ENCODE measurements at places on chromosomes 7 and 10.

GRCh38 chr7:158405324-158405723, 182.3 kb downstream of the PTPRN2 start:
- no peak for DNase-seq

DNA sequence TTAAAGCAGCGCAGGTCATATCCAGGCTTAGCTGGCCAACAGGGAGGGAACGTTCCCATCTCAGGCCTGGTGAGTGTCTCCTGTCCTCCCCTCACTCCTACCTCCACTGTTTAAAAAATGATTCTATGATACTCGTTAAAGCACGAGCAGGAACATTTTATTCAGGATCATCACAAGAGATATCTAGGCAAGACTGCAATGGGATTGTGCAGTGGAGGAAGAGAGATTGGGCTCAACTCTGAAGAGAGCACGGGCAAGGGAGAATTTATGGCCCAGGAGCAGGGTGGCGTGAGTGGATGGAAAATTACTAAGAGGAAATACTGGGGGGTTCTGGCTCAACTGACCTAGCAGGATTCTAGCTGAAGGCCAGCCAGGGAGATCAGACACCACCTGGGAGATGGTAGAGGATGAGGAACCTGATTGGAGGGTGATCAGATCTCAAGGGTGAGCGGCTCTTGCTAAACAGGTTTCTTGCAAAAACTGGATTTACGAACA, 9.0 kb upstream of the HSPB1 start:
- no peak for DNase-seq

DNA sequence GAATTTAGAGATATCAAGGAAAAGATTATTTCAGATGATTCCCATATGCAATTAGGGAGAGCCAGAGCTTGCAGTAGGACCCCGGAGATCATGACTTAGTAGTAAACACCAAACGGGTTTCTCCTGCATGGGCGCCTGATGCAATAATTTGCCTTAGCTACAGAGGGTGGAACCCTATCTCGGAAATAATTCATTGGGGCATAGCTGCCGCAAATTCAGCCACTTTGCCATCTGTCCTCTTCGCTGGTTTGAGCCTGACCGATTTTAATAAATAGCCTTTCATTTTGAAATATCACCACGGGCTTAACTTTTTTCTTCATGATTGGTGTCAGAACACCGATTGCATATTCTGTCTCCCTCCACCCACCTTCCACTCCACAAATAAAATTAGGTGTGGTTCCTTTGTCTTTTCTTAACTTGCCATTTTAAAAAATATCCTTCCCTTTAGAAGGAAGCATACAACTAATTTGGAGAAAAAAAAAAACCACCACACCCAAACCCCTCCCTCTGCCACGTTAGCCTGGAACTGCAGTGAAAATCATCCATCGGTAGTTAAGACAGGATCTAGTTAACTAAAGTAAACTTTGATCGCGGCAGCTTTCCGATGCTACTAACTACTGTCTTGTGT, 1.4 kb downstream of the GARS1 start:
- DNase-seq = no peak

DNA sequence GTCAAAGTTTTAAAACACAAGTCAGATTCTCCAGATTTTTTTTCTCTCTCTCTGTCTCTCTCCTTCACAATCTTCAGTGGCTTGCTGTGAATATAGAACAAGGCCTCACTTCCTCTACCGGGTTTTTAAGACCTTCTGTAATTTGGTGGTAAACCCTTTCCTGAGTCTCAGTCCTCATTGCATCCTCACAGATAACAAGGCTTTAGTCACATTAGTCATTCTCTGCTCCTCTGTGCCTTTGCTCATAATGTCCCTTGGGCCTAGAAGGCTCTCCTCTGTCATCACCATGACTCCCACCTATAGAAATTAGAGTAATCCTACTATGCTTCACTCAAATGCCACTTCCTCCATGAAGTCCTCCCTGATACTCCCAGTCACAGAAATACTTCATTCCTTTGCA, 172.7 kb upstream of the HPS1 start:
- no peak for DNase-seq

DNA sequence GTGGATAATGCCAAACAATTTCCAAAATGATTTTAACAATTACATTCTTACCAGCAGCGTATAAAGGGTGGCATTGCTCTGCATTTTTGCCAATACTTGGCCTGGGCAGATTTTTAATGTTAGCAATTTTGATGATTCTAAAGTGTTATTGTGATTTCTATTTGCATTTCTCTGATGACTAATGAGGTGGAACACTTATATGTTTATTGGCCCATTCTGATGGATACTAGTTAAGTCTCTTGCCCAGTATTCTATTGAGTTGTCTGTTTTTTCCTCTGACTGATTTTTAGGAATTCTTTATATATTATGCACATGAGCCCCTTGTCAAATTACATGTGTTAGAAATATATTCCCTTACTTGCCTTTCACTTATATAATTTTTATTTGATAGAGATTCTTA, 86.8 kb downstream of the TMEM26 start:
- no peak for DNase-seq

DNA sequence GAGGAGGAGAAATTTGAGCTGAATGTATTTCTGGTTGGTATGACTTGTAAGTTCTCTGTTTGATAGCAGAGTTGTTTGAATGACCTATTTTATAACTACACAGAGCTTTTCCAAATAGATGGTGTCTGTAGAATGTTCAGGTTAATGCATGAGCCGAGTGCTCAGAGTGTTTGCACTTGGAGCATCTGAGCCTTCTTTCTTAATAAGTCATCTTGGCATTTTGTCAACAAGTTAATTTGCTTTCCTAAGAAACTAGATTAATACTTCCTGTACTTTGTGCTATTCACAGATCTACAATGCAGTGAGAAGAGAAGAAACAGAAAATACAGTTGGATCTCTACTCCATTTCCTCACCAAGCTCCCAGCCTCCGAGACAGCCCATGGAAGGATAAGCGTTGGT, 138.2 kb downstream of the PLCE1 start:
- no peak for DNase-seq

DNA sequence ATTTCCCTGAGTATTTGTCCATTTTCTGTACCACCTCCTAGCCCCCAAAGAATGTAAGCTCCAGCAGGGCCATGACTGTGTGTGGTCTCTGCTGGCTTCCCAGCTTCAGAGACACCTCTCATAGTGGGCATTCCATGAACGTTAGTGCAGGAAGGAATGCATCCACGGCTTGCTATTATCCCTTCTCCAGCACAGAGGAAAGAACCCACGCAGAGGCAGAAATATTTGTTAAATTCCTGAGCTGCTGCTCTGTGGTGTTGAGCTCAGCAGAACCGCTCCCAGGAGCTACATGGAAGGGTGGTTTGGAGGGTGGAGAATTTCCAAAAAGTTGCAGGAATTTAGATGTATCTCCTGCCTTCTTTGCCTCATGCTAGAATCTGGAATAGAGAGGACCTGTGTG, 275.2 kb downstream of the POU6F2 start:
- no peak for DNase-seq

DNA sequence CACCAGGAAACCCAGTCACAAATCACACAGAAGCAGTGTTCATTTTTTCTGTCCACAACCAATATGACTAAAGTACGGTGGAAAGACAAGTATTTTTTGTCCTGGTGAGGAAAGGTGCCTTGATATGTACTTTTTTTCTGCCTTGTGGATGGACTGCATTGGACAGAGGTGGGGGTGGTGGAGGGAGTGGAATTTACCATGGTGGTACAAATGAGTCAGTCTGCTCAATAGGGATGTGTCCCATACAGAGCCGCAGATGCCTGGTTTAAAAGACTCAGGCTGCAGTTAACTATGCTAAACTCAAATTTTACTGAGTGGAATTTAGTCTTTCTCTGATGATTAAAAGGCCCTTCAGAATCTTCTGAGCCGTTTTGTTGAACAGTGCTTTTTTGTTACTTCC, 674.5 kb upstream of the GALNT17 start:
- DNase-seq = no peak

- DNase-seq = no peak
These were observed 165.5 kb downstream of the DKK1 start for GRCh38 chr10:52479567-52479966.

- DNase-seq = no peak
These were observed 66.7 kb upstream of the AQP1 start for GRCh38 chr7:30844916-30845315.

DNA sequence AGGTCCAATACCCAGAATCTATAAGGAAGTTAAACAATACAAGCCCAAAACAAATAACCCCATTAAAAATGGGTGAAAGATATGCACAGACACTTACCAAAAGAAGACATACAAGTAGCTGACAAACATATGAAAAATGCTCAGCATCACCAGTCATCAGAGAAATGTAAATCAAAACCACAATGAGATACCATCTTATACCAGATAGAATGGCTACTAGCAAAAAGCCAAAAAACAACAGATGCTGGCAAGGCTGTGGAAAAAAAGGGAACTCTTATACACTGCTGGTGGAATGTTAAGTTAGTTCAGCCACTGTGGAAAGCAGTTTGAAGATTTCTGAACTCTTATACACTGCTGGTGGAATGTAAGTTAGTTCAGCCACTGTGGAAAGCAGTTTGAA, 331.1 kb downstream of the KIF20B start:
- no peak for DNase-seq

GRCh38 chr10:118663176-118663575, 67.7 kb upstream of the PRLHR start:
- DNase-seq = no peak

- no peak for DNase-seq
These were observed 273.7 kb upstream of the CHRM2 start for GRCh38 chr7:136594739-136595144.

DNA sequence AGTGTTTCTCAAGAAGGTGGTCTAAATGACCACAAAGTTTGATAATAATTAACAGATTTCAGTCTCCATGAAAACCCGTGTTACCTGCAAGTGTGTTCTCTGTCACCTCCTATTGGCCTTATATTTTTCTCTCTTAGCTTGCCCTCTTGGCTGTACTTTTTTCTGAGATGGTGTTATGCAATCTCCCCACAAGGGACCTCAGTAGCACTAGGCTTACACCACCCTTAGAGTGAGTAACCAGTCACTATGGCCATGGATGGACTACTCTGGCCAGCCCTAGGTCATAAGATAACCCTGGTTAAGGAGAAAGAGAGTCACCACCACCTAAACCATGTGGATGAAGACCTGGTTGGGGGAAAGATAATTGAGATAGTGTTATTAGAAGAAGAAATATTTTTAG, 76.8 kb downstream of the NPSR1 start:
- DNase-seq = no peak

DNA sequence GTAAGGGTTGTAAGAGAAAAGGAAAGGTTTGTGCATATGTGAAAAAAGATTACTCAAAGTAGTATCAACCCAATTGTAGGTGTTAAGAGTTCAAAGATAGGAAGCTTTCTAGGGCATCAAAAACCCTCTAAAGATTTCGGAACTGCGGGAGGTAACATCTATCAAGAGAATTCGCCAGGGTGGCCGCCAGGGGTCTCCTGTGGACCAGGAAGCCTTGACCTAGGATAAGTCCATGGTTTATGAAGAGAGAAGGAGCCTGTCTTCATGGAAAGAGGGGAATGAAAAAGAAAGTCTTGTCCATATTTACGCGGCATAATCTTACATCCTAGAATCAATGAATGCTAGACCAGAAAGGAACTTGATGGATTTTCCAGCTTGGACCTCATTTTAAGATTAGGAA, 140.7 kb upstream of the CALCR start:
- DNase-seq = peak; percentile 38

DNA sequence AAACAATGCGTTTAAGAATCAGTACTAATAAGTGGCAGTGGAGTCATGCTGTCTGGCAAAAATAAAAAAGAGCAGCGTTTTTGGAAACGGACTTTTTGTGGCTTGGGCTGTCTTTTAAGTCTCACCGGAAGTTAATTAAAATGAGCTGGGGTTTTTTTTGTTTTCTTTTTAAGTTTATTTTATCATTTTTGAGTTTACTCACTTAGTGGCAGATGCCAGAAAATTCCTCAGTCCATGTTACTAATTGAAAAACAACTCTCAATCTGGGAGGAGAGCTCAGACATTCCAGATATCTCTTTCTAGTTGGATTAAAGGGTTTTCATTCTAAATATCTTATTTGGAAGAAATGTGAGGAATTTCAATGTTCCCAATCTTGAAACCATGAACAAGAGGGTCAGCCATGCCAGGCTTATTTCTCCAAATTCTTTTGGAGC, 133.8 kb upstream of the AGR3 start:
- no peak for DNase-seq

DNA sequence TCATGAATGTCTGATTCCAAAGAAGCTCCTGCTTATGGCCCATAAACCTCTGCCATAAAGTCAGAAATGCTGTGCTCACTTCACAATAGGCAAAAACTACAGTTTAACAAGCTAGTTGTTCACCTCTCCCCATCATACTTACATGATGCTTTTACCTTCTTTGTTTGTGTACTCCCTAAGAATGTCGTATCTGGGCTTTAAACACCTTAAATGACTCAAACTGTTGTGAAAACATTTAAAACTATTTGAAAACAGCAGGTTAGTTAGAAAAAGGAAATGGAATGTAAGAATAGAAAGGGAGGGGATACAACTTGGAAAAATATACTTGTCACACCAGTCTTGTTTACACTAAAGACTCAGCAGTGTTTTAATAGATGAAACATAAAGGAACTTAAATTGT, 128.2 kb upstream of the AGR3 start:
- DNase-seq = no peak

GRCh38 chr10:42990016-42990720, 86.7 kb upstream of the RET start:
- DNase-seq = no peak

GRCh38 chr10:2949948-2950354, 117.4 kb upstream of the PFKP start:
- DNase-seq = no peak

- DNase-seq = peak; percentile 73
These were observed 31.4 kb downstream of the PALS2 start for GRCh38 chr7:24604630-24605029.

DNA sequence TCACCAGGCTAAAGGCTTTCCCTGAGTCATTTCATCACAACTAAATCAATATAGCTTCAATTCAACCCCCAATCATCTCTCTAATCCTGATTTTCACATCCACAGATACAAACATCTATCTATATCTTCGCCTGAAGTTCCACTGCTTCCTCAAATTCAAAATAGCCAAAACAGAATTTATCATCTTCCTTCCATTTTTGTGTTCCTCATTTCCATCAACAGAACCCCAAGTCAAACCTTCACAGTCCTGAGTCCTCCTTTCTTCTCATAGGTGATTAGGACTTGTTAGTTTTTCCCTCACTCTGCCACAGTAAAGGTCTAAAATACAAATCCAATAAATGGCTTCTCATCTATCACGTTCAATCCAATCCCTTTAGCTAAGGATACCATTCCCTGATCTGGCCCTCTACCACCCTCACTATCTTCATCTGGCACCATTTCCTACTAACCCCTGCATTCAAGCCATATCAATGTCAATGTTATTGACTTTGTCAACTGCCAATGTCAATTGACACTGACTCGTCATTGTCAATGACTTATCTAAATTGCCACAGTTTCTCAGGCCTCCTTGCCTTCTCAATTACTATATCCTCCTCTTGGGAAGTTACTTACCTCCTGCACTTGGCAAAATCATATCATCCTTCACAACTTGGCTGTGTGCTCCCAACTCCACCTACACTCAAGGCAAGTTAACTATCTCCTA, 2.6 kb downstream of the HYCC1 start:
- no peak for DNase-seq

Measured in NT2/D1 (cell line).